ENCODE measurements at places on chromosomes 13 and 19. TPM values are rescaled to one million over a fixed set of nuclear protein-coding genes. Genes with fewer than 3 reads are reported as not detected.

Gene LRRC63
- polyA plus RNA-seq, result 0.40 TPM

Gene SELENOV
- not detected for polyA plus RNA-seq

Gene IGSF23
- polyA plus RNA-seq, result not detected

Gene ATXN8OS
- polyA plus RNA-seq, result not detected

Gene ZNF442
- 0.24 TPM for polyA plus RNA-seq
